ENCODE measurements at places on chromosomes 1 and 21. TPM values are rescaled to one million over a fixed set of nuclear protein-coding genes. Genes with fewer than 3 reads are reported as not detected.

Gene S100A14
- polyA plus RNA-seq: not detected

Gene LAPTM5
- 551 TPM for polyA plus RNA-seq

Gene CHI3L2
- polyA plus RNA-seq: 126 TPM

Gene GUCA2B
- not detected for polyA plus RNA-seq

Gene NUAK2
- 85.5 TPM for polyA plus RNA-seq

Gene RAB7B
- not detected for polyA plus RNA-seq

Gene FOXO6
- not detected for polyA plus RNA-seq

Gene SVBP
- polyA plus RNA-seq: 47.2 TPM

Gene SLFNL1
- polyA plus RNA-seq: 0.25 TPM

Gene GPR61
- polyA plus RNA-seq: not detected

Gene PIK3R3
- not detected for polyA plus RNA-seq

Gene ARHGEF16
- polyA plus RNA-seq: not detected

Gene KCNAB2
- polyA plus RNA-seq: 33.6 TPM

Gene RSPO1
- not detected for polyA plus RNA-seq

Gene PLCH2
- 0.11 TPM for polyA plus RNA-seq

Gene TSSK3
- polyA plus RNA-seq: 3.2 TPM

Gene PTBP2
- polyA plus RNA-seq: 3.8 TPM

Gene IL19
- polyA plus RNA-seq: not detected

Gene PRRX1
- polyA plus RNA-seq: not detected

Gene H6PD
- polyA plus RNA-seq: 17.4 TPM

Gene WDR64
- 0.29 TPM for polyA plus RNA-seq

Gene ACTN2
- not detected for polyA plus RNA-seq

Gene PLPPR5
- not detected for polyA plus RNA-seq

Gene FCRL5
- not detected for polyA plus RNA-seq

Gene SELE
- polyA plus RNA-seq: not detected

Gene PKLR
- polyA plus RNA-seq: not detected

Gene SYCP1
- polyA plus RNA-seq: not detected

Gene RNPEP
- 23.1 TPM for polyA plus RNA-seq

Gene CFHR2
- polyA plus RNA-seq: not detected

Gene TNFSF4
- 0.58 TPM for polyA plus RNA-seq

Gene TNFRSF18
- polyA plus RNA-seq: not detected

Gene GBP7
- not detected for polyA plus RNA-seq

Gene E2F2
- not detected for polyA plus RNA-seq

Gene MYOG
- not detected for polyA plus RNA-seq

Gene HSD3B2
- polyA plus RNA-seq: not detected

Gene TTC24
- polyA plus RNA-seq: 0.97 TPM

Gene TRIM46
- 1.3 TPM for polyA plus RNA-seq

Gene SPATA6
- 2.4 TPM for polyA plus RNA-seq
